ENCODE measurements at places on chromosomes 12 and 14. TPM values are rescaled to one million over a fixed set of nuclear protein-coding genes. Genes with fewer than 3 reads are reported as not detected.

The BMP4 gene
- 7.4 TPM for total RNA-seq

The PTHLH gene
- total RNA-seq: not detected

The EIF2S3B gene
- total RNA-seq: 0.30 TPM

The WASHC4 gene
- 20.5 TPM for total RNA-seq

The HELB gene
- total RNA-seq: 1.2 TPM

The G2E3 gene
- total RNA-seq: 11.9 TPM

The CCDC196 gene
- not detected for total RNA-seq

The FITM1 gene
- total RNA-seq: not detected

The DPPA3 gene
- total RNA-seq: not detected

The P2RX4 gene
- 23.6 TPM for total RNA-seq

The TAS2R8 gene
- total RNA-seq: not detected

The SUOX gene
- total RNA-seq: 14.6 TPM

The ZC3H10 gene
- total RNA-seq: 3.3 TPM

The KITLG gene
- 22.4 TPM for total RNA-seq

The RND1 gene
- not detected for total RNA-seq

The LMNTD1 gene
- 0.30 TPM for total RNA-seq

The CCDC184 gene
- 0.34 TPM for total RNA-seq

The NOS1 gene
- not detected for total RNA-seq

The KRT72 gene
- not detected for total RNA-seq

The REP15 gene
- total RNA-seq: 0.89 TPM

The IL26 gene
- not detected for total RNA-seq

The ZBTB42 gene
- 2.5 TPM for total RNA-seq

The FIGNL2 gene
- under 0.01 TPM for total RNA-seq
